ENCODE measurements at places on chromosomes 12 and 14.

DNA sequence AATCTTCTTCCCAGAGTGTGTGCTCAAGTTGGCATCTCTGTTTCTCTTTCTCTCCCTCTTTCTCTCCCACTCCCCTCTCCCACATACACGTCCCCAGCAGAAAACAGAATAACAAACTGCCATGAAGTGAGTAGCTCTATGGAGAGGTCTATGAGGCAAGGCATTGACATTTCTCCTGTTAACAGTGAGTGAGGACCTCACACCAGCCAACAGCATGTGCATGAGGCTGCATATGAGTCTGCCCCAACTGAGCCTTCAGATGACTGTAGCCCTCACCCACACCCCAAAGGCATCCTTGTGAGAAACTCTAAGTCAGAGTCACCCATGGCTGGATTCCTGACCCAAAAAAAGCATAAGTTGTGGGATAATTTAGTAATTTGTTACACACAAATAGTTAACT is 50.4 kb downstream of the MAGOHB start:
- DNase-seq, result no peak

DNA sequence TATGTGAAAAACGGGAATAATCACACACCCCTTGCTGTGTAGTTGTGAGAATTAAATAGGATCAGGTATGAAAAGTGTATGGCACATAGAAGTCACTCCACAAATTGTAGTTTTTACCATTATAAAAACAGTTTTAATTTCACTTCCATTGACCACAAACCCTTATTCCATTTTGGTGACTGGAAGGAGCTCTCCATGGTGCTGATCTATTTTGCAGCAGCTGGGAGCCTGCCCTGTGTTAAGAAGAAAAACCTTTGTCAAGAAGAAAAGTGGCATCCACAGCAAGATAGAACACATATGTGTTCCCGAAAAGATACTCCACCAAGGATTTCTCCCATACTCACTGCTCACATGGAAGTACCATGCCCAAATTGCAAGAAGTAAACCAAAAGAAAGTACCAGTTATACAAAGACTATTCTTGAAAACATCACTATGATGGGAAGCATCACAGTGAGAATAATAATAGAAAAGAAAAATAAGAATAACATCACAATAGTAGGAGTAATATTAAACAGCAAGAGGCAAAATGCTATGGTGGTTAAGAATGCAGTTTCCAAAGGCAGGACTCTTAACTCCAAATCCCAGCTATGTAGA is 58.7 kb downstream of the TUNAR start:
- DNase-seq, result no peak

DNA sequence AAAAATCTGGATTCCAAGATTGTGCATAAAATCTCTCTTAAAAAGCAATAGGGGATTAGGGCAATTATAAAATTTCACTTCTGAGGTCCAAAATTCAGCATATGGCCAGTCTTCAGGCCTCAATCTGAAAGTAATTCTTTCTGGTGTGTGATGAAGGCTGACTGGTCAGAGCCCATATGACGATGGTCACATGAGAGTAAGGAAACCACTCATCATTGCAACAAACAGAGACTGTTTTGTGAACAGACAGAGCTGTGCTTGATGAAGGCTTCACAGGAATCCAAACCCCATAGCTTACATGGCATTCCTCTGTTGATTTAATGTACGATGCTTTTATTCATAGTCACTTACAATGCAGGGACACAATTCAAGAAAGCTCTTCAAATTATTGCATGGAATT is 238.1 kb downstream of the APAF1 start:
- no peak for DNase-seq

DNA sequence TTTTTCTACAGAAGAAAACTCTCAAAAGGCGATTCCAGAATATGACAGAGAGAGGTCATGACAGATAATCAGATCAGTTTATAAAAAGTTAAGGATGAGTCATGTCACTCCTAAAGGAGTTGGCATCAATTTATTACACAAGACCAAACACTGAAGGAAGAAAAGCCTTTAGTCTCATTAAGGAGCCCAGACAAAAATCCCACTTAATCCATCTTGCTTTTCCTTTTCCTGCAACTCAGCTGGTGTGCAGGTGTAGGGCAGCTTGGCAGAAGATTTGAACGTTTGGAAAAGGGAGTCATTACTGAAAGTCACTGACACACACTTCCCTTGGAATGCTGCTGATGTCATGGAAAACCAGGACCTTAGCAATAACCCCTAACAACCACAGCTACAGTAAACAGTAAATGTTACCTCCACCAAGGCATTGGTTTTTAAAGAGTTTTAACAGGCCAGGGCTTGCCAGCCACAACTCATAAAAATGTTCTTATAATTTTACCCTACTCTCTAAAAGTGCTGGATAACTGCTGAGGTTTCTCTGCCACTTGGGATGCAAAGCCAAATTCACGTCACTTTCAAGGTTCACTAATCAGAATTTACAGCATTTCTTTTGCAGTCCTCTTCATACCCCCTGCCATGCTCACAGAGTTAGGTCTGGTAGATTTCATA is 320.6 kb downstream of the RAD51B start:
- DNase-seq, result peak; percentile 56

DNA sequence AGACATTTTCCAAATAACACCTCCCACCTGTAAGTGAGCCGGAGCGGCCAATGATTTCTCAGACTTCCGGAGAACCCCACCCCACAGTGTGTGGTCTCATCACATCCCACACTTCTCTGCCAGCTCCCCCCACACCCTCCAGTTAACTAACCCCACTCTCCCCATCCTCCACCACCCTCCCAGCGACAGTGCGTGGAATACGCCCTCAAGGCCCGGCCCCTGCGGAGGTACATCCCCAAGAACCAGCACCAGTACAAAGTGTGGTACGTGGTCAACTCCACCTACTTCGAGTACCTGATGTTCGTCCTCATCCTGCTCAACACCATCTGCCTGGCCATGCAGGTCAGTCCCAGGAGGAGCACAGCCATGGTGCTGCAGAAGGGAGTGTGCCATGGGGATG is 184.4 kb upstream of the FKBP4 start:
- no peak for DNase-seq

DNA sequence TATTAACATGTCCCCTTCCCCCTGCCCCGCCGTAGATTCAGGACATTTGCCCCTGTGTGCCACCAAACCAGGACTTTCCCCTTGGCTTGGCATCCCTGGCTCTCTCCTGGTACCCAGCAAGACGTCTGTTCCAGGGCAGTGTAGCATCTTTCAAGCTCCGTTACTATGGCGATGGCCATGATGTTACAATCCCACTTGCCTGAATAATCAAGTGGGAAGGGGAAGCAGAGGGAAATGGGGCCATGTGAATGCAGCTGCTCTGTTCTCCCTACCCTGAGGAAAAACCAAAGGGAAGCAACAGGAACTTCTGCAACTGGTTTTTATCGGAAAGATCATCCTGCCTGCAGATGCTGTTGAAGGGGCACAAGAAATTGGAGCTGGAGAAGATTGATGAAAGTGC is 28.9 kb downstream of the HRK start:
- no peak for DNase-seq

- DNase-seq, result no peak
Observed at GRCh38 chr14:23577004-23577681, 1.4 kb downstream of the JPH4 start.

GRCh38 chr14:75769047-75769685 is 108.1 kb downstream of the TTLL5 start:
- DNase-seq, result no peak

DNA sequence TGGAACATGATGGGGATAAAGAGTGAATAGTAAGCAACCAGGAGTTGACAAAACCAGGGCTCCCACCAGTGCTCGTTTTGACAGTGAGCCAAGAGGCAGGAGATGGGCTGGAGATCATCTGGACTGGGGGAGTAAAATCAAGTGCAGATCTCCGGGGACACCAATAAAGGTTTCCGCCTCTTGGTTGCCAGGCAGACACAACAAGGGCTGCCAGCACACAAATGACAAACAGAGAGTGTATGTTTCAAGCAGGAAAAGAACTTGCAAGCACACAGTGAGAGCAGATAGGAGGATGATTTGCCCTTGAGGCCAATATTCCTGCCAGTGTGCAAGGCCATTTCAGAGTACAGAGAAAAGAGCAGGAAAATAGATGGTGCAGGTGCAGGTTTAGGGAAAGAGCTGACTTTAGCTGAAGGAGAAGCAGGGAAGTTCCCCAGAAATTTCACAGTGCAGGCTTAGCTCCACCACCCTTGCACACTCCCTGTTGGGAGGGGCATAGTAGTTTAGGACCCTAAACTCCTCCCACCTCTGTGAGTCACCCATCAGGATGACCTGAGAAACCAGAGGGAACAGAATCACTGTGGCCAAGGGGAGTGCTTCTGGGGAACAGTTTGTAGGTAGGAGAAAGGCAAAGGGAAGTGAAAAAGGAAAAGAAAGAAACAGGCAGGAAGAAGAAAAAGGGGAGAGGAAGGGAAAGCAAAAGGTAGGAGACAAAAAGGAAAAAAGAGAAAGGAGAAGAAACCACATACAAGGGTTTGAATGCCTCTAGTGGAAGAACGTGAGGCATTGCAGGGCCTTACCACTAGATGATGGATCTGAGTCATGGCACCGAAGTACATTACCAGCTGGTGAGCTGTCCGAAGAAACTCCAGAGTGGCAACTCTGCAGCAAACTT is 404.4 kb downstream of the SLC6A15 start:
- DNase-seq, result no peak
